ENCODE measurements at places on chromosomes 12 and 14. TPM values are rescaled to one million over a fixed set of nuclear protein-coding genes. Genes with fewer than 3 reads are reported as not detected.

DNA sequence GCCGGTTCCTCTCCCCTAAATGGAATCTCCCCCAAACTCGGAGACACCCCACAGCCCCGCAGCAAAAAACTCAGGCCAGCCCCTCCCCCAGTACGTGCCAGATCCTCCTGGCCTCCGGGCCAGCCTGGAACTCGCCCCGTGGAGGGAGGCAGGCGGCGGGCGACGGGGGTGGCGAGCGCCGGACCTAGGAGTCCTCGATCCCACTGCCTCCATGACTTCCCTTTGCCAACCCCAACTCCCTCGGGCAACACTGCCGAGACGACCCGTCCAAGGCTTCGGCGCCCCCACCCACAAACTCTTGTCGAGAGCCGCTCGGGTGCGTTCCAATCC lies 400 bp downstream of the ADCY6 start:
- H3K4me3 ChIP-seq: peak overlapping the region; percentile 86
- DNase-seq: peak; percentile 94
- peak overlapping the region; percentile 27 for H3K27ac ChIP-seq
- H3K36me3 ChIP-seq: no peaks in the 10 kb centered on the region
- H3K4me1 ChIP-seq: peaks cover 21% of the 10 kb centered on the region

GRCh38 chr14:60965402-60965801 lies 15.5 kb downstream of the TRMT5 start:
- no peaks in the 10 kb centered on the region for H3K36me3 ChIP-seq
- H3K27ac ChIP-seq: peak overlapping the region; percentile 32
- H3K4me1 ChIP-seq: peaks cover 8% of the 10 kb centered on the region
- no peaks in the 10 kb centered on the region for H3K27me3 ChIP-seq
- DNase-seq: peak; percentile 65

DNA sequence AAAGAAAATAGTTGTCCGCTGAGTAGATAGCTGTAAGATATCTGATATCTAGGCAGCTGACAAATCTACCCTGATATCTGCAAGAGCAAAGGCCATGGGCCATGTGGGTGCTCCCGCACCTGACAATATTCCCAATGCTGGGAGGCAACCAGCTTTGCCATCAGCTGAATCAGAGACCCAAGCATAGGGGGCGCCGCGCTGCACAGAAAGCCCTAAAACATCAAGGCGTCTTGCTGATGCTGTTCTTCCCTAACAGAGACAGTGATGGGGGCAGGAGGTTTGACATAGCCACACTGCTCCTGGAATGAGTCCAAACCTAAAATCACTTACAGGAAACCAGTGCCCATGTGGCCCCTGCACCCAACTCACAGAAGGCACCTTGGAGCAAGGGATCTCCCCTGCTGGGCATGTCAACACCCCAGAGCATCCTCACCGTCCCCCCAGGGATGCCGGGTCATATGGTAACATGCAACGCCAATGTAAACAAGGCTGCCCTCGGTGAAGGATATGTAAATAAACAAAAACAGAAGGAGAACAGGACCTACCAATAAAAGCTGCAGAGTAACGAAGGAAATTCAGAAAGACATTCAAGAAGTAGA lies 199.5 kb downstream of the TMEM132D start:
- no peaks in the 10 kb centered on the region for H3K27me3 ChIP-seq
- H3K4me3 ChIP-seq: no peak overlapping the region
- H3K36me3 ChIP-seq: no peaks in the 10 kb centered on the region
- H3K27ac ChIP-seq: no peak overlapping the region
- H3K4me1 ChIP-seq: no peaks in the 10 kb centered on the region
- DNase-seq: no peak

- H3K4me1 ChIP-seq: peaks cover 6% of the 10 kb centered on the region
- no peaks in the 10 kb centered on the region for H3K27me3 ChIP-seq
- DNase-seq: peak; percentile 86
- peak overlapping the region; percentile 17 for H3K27ac ChIP-seq
- no peak overlapping the region for H3K4me3 ChIP-seq
Measured at GRCh38 chr14:89378119-89378518, 38.9 kb downstream of the FOXN3 start.

DNA sequence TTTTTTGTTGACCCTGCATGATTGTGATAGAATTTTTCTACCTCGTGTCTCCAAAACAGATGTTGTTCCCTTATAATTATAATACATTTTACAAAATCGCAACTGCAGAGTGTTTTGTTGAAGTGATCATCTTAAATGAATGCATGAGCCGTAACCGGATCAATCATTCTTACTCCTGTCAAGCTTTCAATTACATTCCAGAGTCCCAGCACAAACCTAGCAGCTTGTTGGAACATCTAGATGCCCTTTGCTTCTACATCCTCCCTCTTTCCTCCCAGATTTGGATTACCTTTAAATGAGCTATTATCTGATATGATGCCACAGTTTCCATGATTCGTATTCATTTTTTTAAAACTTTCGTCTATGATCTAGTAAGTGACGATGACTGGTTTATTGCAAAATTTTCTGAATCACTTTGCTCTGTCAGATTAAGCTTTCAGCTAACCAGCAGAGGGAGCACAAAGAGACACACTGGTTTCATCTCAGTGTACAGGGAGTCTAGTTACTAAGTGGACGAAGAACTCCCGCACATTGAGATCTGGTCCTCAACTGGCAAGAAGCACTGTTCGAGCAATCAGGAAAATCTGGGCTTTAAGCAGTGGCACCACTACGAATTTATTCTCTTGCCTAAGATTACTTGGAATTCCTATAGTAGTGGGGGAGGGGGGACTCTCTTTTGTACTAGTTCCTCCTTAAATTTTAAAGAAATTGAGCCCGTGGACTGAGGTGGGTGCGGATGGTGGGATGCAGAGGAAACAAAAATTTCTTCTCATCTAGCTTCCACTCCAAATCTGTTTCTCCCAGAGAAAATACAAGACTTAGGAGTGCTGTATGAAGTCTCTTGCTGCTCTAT lies 40.9 kb downstream of the TSHR start:
- peaks cover 3% of the 10 kb centered on the region for H3K4me1 ChIP-seq
- H3K27ac ChIP-seq: no peak overlapping the region
- no peaks in the 10 kb centered on the region for H3K36me3 ChIP-seq
- peak overlapping the region; percentile 17 for H3K4me3 ChIP-seq

DNA sequence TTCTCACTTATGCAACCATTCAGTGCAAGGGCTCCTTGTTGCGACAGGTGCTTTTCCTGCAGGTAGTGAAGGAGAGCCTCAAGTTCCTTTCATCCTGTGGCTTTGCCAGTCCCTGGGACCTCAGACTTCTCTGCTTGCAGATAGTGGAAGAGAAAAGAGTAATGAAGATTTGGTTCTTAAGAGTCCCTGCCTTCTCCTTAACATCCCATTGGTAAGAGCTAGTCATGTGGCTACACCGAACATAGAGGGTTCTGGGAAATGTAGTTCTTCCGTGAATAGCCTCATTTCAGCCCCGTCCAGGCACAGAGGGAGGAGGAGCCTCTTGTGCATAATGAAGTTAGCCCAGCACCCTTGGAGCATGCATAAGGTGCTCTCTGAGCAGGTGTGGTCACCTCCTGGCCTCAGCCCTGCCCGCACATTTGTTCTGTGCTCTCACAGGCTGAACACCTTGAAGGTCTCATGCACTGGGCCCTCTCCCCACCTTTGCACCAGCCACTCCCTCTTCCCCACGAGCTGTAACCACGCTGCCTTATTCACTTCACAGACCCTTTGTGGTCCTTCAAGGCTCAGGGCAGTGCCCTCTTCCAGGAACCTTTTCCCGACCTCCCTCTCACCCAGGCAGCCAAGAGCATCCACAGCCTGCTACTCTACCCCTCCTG lies 134.0 kb downstream of the BCL11B start:
- H3K27ac ChIP-seq: no peak overlapping the region
- no peaks in the 10 kb centered on the region for H3K36me3 ChIP-seq
- peak; percentile 63 for DNase-seq
- H3K4me3 ChIP-seq: no peak overlapping the region
- no peaks in the 10 kb centered on the region for H3K4me1 ChIP-seq

GRCh38 chr12:108047071-108047550 lies 82.0 kb upstream of the WSCD2 start:
- DNase-seq: no peak
- peak overlapping the region; percentile 16 for H3K4me3 ChIP-seq
- H3K27ac ChIP-seq: no peak overlapping the region
- peaks cover 4% of the 10 kb centered on the region for H3K4me1 ChIP-seq

- no peak for DNase-seq
- H3K4me1 ChIP-seq: no peaks in the 10 kb centered on the region
- no peaks in the 10 kb centered on the region for H3K27me3 ChIP-seq
- H3K4me3 ChIP-seq: no peak overlapping the region
Measured at GRCh38 chr14:58088961-58089360, 63.1 kb downstream of the ARMH4 start.

DNA sequence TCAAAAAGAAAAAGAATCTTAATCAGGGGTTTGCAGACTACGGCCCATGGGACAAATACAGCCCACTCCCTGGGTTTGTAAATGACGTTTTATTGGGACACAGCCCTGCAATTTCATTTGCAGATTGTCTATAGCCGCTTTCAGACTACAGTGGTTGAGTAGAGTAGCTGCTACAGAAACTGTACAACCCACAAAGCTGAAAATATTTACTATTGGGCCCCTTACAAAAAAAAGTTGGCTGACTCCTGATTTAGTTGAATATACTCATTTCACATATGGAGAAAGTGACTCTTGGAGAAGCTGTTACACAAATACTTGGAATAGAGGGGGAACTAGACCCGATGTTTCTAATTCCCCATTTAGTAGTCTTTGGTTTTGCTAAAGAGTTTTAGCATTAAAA lies 162.5 kb upstream of the NOS1 start:
- H3K27ac ChIP-seq: no peak overlapping the region
- H3K27me3 ChIP-seq: no peaks in the 10 kb centered on the region
- H3K4me1 ChIP-seq: peaks cover 3% of the 10 kb centered on the region
- H3K36me3 ChIP-seq: no peaks in the 10 kb centered on the region

DNA sequence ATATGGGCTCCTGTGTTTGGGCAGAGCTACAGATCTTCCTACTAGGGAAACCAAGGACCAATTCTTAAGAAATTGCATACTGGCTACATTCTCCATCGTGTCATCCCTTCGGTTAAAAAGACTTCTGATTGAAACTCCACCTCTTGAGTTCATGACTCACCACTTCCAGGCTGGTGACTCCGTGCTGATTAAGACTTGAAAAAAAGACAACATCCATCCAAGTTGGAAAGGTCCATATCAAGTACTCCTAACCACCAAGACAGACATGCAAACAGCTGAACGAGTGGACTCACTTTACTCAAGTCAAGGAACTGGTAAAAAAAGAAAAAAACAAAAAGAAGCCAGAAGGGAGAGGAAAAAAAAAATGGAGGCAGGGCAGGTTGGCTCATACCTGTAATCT lies 63.4 kb downstream of the APOBEC1 start:
- no peaks in the 10 kb centered on the region for H3K36me3 ChIP-seq
- H3K27me3 ChIP-seq: no peaks in the 10 kb centered on the region
- H3K4me3 ChIP-seq: no peak overlapping the region
- H3K4me1 ChIP-seq: no peaks in the 10 kb centered on the region

GRCh38 chr12:101793401-101793800 lies 37.4 kb downstream of the GNPTAB start:
- no peak overlapping the region for H3K4me3 ChIP-seq
- H3K4me1 ChIP-seq: peaks cover 11% of the 10 kb centered on the region
- DNase-seq: peak; percentile 66
- H3K27ac ChIP-seq: peak overlapping the region; percentile 86
- H3K27me3 ChIP-seq: no peaks in the 10 kb centered on the region

EXOC3L4 gene
- not detected for total RNA-seq

PNMA1 gene
- 40.2 TPM for total RNA-seq

DHRS2 gene
- 0.29 TPM for total RNA-seq

EML1 gene
- 38.0 TPM for total RNA-seq

All from osteoblast (primary cell).